ENCODE measurements at places on chromosomes 5 and 9. TPM values are rescaled to one million over a fixed set of nuclear protein-coding genes. Genes with fewer than 3 reads are reported as not detected.

DNA sequence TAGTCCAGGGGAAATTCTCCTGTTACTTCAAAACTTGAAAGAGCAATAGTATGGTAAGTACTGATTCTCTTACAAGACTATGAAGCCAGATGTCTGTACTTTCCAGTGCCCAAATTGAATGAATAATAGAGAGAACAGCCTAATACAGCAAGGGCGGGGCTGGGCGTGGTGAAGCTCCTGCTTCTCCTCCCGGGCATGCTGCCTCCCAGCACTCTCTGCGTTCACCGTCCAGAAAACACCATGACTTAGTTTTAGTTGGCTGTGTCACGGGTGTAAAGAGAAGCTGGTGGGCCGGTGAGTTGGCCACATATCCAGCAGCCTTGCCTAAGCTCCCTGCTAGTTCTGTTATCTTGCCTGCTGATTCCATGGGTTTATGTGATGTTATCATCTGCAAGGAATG lies 40.7 kb upstream of the ADAMTS2 start:
- H3K4me3 ChIP-seq = no peak overlapping the region
- H3K4me1 ChIP-seq = no peaks in the 10 kb centered on the region
- no peak for DNase-seq
- no peaks in the 10 kb centered on the region for H3K27me3 ChIP-seq

GPX3 gene
- 26.3 TPM for total RNA-seq

CCL27 gene
- not detected for total RNA-seq

DNA sequence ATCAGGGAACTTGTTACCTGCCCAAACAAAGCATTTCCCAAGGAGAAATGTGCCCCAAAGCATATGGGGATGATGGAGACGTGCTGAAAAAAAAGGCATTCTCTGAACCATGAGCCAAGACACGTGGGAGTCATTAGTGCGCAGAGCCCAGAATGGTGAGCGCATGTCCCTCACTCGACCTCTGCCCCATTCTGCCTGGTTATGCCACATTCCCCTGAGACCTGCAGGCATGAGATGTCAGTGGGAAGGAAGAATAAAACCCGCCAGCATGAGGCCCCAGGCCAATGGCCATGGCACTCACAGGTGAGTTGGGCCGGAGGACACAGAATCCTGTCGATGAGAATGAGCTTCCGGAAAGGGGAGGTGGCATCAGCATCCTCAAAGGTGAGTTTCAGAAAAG lies 228.9 kb downstream of the CDK5RAP2 start:
- H3K36me3 ChIP-seq = no peaks in the 10 kb centered on the region
- H3K4me1 ChIP-seq = no peaks in the 10 kb centered on the region
- H3K27ac ChIP-seq = no peak overlapping the region
- no peaks in the 10 kb centered on the region for H3K27me3 ChIP-seq
- DNase-seq = no peak
- H3K4me3 ChIP-seq = no peak overlapping the region

DNA sequence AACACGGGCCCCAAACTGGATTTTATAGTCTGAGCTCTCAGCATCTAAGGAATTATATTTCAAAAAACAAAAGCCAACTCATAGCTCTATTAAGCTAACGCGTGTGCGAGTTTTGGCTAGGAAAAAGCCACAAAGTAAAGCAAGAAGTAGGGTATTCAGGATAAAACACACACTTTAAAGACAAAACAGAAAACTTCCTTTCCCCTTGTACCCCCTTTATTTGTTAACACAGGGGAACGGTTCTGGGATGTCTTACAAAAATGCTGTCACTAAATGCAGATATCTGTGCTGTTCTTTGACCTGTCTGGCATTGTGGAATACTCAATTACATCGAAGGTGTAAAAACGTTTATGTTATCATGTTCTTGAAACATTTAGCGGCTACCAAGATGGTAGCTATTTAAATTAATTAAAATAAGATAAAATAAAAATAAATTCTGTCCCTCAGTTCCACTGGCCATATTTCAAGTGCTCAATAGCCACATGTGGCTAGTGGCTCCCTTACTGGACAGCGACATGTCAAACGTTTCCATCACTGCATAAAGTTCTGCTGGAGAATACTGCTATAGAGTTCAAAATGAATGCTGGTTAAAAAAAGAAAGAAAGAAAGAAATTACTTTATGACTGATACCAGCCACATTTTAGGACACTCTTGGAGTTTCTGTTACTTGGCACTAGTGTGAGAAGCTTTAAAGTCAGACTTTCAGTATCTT lies 7.2 kb upstream of the MEF2C start:
- no peaks in the 10 kb centered on the region for H3K36me3 ChIP-seq
- DNase-seq = no peak
- peak overlapping the region; percentile 28 for H3K4me3 ChIP-seq

DNA sequence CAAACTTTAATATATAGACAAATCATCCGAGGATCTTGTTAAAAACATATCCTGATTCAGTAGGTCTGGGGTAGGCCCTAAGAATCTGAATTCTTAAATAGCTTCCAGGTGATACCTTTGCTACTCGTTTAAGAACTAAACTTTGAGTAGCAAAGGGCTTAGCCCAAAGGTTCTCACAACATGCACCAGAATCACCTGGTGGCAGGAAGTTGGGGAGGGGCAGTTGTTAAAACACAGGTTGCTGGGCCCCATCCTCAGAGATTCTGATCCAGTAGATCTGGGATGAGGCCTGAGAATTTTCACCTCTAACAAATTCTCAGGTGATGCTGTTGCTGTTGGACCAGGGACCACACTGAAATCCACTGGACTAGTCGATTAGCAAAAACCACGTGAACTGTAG lies 20.0 kb upstream of the RGMB start:
- no peaks in the 10 kb centered on the region for H3K36me3 ChIP-seq
- no peak overlapping the region for H3K27ac ChIP-seq
- no peaks in the 10 kb centered on the region for H3K27me3 ChIP-seq

DNA sequence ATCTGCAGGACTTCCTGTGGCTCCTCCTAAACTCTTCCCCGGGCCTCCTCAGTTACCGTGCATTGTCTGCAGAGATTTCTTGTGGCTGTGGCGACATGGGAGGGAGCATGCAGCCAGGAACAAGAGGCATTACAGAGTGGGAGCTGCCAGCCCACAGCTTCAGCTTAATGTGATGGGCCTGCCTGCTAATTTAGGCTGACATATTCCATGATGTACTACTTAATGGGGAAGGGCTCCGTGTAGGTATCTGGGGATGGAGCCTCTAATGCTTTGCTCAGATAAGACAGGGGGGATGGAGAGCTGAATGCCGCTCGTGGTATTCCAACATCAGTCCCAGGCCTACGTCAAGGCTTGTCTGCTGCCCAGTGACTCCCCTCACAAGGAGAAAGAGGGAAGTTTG lies 137.6 kb upstream of the GPR151 start:
- no peaks in the 10 kb centered on the region for H3K27me3 ChIP-seq
- H3K27ac ChIP-seq = no peak overlapping the region
- H3K4me1 ChIP-seq = no peaks in the 10 kb centered on the region

DNA sequence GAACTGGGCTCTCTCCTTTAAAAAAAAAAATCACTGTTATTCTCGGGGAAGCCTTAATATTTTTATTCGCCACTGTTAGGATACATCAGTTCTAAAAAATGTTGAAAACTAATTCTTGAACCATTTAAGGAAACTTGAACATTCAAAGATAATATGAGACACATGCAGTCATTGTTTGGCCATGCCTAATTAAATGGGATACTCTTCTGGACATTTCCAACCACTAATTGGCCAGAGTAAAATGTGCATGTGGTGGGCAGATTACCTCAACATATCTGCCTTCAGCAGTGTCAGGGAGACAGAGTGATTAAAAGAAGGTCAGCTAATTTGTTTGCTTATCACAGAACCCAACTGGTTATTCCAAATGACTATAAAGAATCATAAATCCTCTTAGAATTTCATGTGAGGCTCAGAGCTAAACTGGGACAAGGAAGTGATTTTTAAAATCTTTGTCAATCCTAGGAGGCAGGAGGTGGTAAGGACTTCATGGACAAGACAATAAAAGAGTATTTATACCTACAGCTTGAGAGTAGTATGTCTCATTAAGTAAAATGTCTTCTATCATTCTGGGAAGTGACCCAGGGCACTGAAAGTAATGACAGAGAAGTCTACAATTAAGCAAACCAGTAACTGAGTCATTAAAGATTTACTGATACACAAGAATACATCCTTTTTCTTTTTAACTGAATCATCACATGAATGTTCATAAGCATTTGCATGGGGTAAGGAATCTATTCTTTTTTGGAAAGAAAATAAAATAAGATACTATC lies 242.9 kb upstream of the TRPM3 start:
- no peak overlapping the region for H3K27ac ChIP-seq
- H3K36me3 ChIP-seq = no peaks in the 10 kb centered on the region
- no peak overlapping the region for H3K4me3 ChIP-seq

GRCh38 chr9:113828221-113828620 lies 47.9 kb upstream of the ZNF618 start:
- no peaks in the 10 kb centered on the region for H3K27me3 ChIP-seq
- DNase-seq = no peak
- H3K36me3 ChIP-seq = no peaks in the 10 kb centered on the region
- no peak overlapping the region for H3K27ac ChIP-seq

RETREG1 gene
- 11.2 TPM for total RNA-seq

GRCh38 chr9:77999231-77999631 lies 32.4 kb downstream of the GNAQ start:
- H3K36me3 ChIP-seq = no peaks in the 10 kb centered on the region
- H3K27me3 ChIP-seq = no peaks in the 10 kb centered on the region
- peaks cover 6% of the 10 kb centered on the region for H3K4me1 ChIP-seq
- DNase-seq = no peak
- peak overlapping the region; percentile 31 for H3K27ac ChIP-seq

- no peaks in the 10 kb centered on the region for H3K4me1 ChIP-seq
- no peak overlapping the region for H3K4me3 ChIP-seq
- no peaks in the 10 kb centered on the region for H3K27me3 ChIP-seq
- H3K27ac ChIP-seq = no peak overlapping the region
- no peak for DNase-seq
- no peaks in the 10 kb centered on the region for H3K36me3 ChIP-seq
Measured at GRCh38 chr9:12652973-12653372, 40.2 kb upstream of the TYRP1 start.

GRCh38 chr5:82642313-82642712 lies 364.2 kb upstream of the RPS23 start:
- H3K27me3 ChIP-seq = no peaks in the 10 kb centered on the region
- H3K36me3 ChIP-seq = no peaks in the 10 kb centered on the region
- DNase-seq = no peak
- no peaks in the 10 kb centered on the region for H3K4me1 ChIP-seq

DNA sequence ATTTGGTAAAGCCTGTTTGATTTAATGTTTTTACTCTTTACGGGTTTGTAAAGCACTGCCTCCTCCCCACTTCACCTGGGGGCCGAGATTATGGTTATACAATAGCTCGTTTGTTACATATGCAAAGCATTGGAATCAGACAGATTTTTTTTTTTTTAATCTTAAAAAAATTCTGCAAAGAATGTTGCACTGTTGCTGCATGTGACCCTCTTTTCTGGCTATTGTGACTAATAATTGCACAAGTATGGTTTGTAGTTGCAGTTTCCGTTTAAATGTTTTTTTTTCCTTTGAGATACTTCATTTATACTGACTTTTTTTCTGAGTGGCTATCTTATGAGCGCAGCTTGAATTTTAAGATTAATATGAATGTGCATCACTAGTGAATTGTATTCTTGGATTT lies 165.3 kb downstream of the KDM4C start:
- H3K4me3 ChIP-seq = no peak overlapping the region
- H3K36me3 ChIP-seq = no peaks in the 10 kb centered on the region
- H3K27me3 ChIP-seq = no peaks in the 10 kb centered on the region
- H3K4me1 ChIP-seq = no peaks in the 10 kb centered on the region

JMY gene
- 6.7 TPM for total RNA-seq

DNA sequence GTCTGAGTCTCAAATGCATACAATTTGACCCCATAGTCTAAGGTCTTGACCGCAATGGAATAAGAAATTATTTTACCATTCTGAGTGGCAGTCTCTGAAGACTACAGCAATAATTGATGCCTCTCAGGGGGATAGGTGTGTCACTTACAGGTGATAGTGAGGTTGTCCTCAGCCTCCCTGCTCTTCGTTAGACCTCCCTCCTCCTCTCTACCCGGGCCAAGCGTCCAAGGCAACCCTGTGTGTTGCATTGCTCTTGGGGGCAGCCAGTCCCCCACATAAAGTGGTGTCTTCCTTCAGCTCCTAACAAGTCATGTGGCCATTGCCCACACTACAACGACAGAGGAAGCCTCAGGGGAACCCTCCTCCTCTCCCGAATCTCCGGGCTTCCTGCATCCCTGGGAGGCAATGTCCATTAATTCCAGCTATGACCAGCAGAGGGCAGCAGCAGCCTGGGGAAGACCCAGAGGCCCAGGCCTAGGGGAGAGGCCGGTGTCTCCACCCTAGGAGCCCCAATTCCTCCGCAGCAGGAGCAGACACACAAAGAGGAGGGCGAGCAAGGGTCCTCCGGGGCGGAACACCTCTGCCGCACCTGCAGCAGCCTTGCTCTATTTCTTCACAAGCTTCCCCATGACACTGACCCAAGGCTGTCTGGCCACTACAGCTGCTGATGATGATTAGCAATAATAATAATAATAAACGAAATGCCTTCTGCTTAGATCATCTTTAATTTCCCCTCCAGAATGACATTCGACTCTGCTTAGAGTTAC lies 134.8 kb downstream of the KCNIP1 start:
- no peaks in the 10 kb centered on the region for H3K4me1 ChIP-seq
- no peak overlapping the region for H3K4me3 ChIP-seq
- H3K36me3 ChIP-seq = no peaks in the 10 kb centered on the region
- H3K27ac ChIP-seq = no peak overlapping the region
- peak; percentile 42 for DNase-seq

DNA sequence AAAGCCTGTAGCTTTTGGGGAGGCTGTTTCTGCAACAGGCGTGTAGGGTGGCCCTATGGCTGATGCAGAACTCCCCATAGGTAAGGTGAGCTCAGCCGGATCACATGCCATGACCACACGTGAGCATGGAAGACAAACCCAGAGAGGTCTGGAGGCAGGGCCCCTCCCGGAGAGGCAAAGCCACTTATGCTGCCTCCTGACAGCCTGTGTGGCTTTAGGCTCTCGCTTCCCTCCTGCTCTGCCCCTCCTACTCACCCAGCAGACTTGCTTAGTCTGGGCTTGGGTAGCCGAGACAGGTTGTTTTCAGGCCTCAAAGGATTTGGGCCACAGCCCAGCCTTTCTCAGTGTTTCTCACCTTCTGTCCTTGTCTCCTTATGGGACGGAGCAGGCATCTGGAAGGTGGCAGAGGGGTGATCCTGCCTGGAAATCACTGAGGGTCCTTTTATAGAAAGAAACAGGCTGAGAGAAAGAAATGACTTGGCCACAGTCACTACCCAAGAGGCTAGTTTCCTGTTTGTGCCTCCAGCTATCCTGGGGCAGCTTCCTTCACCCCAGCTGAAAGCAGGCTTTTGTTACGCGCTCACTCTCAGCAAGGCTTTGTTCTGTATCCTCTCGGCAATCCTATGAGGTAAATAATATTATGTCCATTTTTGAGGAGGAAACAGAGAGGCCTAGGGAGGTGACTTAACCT lies 89.9 kb downstream of the DAB2IP start:
- H3K27me3 ChIP-seq = no peaks in the 10 kb centered on the region
- H3K27ac ChIP-seq = peak overlapping the region; percentile 90
- H3K4me1 ChIP-seq = peaks cover 55% of the 10 kb centered on the region
- H3K36me3 ChIP-seq = no peaks in the 10 kb centered on the region
- no peak overlapping the region for H3K4me3 ChIP-seq
